ENCODE measurements at places on chromosomes 12 and 14. TPM values are rescaled to one million over a fixed set of nuclear protein-coding genes. Genes with fewer than 3 reads are reported as not detected.

Gene PLXNC1
- total RNA-seq: 5.3 TPM

Gene RTL1
- total RNA-seq: not detected

Gene PROX2
- total RNA-seq: 0.11 TPM

Gene SLC25A29
- 5.8 TPM for total RNA-seq

Gene KRT74
- total RNA-seq: not detected

Gene CCDC177
- total RNA-seq: not detected

Gene PAPLN
- 0.21 TPM for total RNA-seq

Gene ALG10B
- total RNA-seq: 14.2 TPM

Gene PTPN21
- total RNA-seq: 0.12 TPM

- H3K27me3 ChIP-seq: no peaks in the 10 kb centered on the region
- no peaks in the 10 kb centered on the region for H3K36me3 ChIP-seq
- no peak for DNase-seq
These were observed 332.7 kb upstream of the NOVA1 start for GRCh38 chr14:26930576-26930975.

GRCh38 chr14:38285962-38286361 lies 30.1 kb upstream of the CLEC14A start:
- H3K4me3 ChIP-seq: no peak overlapping the region
- peaks cover 2% of the 10 kb centered on the region for H3K27me3 ChIP-seq
- no peak overlapping the region for H3K27ac ChIP-seq
- H3K36me3 ChIP-seq: no peaks in the 10 kb centered on the region
- no peak for DNase-seq

DNA sequence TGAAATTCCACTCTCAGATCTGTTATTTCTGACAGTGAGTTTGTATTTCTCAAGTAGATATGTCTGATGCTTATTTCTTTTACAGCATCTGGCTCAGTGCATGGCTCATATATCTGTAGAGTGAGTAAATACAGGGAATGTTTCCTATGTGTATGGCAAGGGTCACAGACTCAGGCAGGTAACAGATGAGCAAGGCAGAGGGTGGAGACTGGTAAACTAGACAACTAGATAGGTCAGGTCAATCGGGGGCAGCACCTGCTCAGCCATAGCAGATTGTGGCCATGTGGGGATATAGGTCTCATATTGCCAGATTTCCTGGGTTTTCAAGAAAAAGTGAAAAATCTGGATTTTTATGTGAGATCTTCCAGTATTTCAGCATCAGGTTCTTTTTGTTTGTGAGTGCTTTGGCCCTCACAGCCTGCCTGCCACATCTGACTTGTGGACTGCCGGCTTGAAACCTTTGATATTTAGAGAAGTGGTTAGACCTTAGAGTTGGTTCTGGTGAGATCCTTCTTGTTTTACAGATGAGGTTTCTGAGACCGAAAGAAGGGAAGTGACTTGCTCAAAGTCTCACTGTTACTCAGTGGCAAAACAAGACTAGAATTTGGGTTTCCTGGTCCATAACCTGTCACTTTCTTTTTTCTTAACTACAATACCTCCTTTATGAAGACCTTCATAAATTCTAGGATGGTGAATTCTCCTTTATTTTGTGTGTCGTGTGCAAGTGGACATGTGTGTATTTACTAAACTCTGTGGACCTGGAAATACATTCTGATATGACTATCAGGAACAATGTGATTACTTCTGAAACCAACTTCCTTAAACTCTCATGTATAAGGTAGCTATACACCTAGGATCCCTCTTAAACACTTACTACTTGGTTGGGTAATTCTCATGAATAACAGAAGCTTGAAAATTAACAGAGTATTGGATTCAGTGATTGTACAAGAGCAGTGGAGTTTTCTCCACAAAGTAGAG lies 34.4 kb downstream of the PROX2 start:
- peaks cover 35% of the 10 kb centered on the region for H3K36me3 ChIP-seq
- DNase-seq: peak; percentile 49
- H3K4me1 ChIP-seq: peaks cover 59% of the 10 kb centered on the region
- peak overlapping the region; percentile 24 for H3K4me3 ChIP-seq
- no peaks in the 10 kb centered on the region for H3K27me3 ChIP-seq

DNA sequence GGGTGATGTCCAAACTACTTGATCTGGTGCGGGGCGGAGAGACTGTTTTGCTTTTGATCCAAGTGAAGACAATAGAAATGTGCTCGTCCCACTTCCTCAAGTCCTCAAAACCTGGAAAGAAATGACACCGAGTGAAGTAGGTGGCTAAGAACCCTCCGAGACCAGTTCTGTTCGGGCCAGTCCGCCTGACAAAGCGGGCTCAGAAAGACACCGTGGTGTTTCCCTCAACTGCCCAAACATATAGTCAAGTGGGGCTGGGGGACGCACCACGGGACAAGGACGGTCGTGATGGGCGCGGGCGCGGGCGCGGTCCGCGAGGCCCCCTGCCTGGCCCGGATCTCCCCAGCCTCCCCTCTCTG lies 1.6 kb downstream of the PHLDA1 start:
- peak overlapping the region; percentile 99 for H3K4me3 ChIP-seq
- peak overlapping the region; percentile 96 for H3K27ac ChIP-seq
- no peaks in the 10 kb centered on the region for H3K27me3 ChIP-seq
- peaks cover 45% of the 10 kb centered on the region for H3K4me1 ChIP-seq
- peak; percentile 44 for DNase-seq

DNA sequence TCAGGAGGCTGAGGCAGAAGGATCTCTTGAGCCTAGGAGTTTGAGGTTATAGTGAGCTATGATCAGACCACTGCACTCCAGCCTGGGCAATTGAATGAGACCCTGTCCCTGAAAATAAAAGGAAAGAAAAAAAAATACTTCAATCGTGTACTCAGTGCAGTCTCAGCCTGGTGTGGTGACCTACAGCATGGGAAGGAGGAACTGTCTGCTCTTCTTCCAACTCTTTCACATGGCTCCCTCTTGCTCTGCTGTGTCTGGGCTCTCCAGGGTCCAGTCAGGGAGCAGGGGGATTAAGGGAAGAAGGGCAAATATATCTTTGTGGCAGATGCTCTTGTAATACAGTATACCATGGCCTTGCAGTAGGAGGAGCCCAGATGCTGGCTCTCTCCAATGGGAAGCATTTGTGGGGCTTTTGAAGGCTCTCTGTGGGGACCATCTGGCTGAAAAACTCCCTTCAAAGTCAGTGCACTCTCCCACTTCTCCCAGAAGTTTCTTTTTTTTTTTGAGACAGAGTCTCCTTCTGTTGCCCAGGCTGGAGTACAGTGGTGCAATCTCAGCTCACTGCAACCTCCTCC lies 76.6 kb upstream of the TMPO start:
- no peaks in the 10 kb centered on the region for H3K36me3 ChIP-seq
- peaks cover 45% of the 10 kb centered on the region for H3K27me3 ChIP-seq
- DNase-seq: no peak
- no peak overlapping the region for H3K27ac ChIP-seq
- peaks cover 8% of the 10 kb centered on the region for H3K4me1 ChIP-seq

GRCh38 chr12:47071241-47071852 lies 8.1 kb upstream of the PCED1B start:
- no peak overlapping the region for H3K27ac ChIP-seq
- DNase-seq: peak; percentile 17
- H3K4me1 ChIP-seq: peaks cover 24% of the 10 kb centered on the region
- no peak overlapping the region for H3K4me3 ChIP-seq
- no peaks in the 10 kb centered on the region for H3K27me3 ChIP-seq

GRCh38 chr12:93348575-93349435 lies 28.9 kb upstream of the NUDT4 start:
- no peak overlapping the region for H3K27ac ChIP-seq
- DNase-seq: no peak
- no peaks in the 10 kb centered on the region for H3K36me3 ChIP-seq
- H3K4me1 ChIP-seq: no peaks in the 10 kb centered on the region

DNA sequence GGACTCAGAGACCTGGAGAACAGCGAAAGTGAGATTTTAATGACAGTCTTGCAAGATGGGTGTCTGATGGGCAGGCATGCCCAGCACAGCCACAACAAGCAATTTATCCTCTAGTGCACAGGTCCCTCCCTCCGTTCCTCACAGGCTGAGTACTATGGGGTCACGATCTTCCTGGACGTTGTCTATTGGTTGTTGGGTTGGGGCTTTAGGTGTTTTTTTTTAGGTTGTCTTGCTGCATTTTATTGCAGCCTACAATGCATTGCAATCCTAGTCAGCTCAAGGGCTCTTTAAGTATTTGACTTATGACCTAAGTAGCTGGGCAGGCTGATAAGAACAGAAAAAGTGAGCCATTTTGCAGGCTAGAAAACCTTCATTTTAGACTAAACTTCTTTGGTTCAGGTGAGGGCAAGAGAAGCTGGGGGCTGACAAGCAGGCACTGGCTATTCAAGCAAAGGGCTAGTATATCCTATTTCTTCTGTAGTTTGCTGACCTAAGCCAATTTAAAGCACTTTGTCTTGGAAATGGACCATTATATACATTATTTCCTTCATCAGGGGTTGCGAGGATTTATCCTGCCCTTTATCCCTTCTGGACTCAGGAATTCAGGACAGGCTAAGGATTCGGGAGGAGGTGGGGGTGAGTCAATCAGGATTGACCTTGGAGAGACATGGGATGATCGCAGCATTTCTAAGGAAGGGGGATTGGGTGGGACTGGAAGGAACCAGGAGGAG lies 6.0 kb downstream of the KRT7 start:
- peaks cover 11% of the 10 kb centered on the region for H3K27me3 ChIP-seq
- H3K36me3 ChIP-seq: no peaks in the 10 kb centered on the region
- H3K4me1 ChIP-seq: peaks cover 9% of the 10 kb centered on the region
- H3K27ac ChIP-seq: no peak overlapping the region

GRCh38 chr12:38543151-38543550 lies 226.6 kb downstream of the ALG10B start:
- no peak overlapping the region for H3K27ac ChIP-seq
- no peak overlapping the region for H3K4me3 ChIP-seq
- no peaks in the 10 kb centered on the region for H3K4me1 ChIP-seq
- H3K27me3 ChIP-seq: no peaks in the 10 kb centered on the region

- no peaks in the 10 kb centered on the region for H3K27me3 ChIP-seq
- H3K27ac ChIP-seq: no peak overlapping the region
- H3K36me3 ChIP-seq: no peaks in the 10 kb centered on the region
These were observed 8.4 kb upstream of the ACVRL1 start for GRCh38 chr12:51898937-51899336.

DNA sequence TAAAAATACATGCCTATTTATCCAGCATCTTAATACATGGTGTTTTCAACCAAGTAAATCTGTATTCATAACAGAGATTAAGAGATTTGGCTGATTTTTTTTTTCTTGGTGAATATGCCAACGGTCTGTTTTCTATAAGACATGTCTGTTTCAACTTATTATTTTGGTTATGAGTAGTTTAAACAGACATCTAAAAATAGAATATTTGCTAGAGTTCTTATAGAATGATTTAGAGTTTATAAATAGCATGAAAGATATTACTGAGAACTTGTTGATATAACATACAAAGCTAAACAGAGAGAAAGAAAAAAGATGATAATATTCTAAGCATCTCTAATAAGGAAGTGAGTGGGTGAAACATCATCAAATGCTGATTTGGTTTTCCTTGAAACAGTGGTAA lies 199.9 kb downstream of the CCDC91 start:
- H3K27ac ChIP-seq: no peak overlapping the region
- H3K36me3 ChIP-seq: peaks cover 45% of the 10 kb centered on the region
- H3K27me3 ChIP-seq: no peaks in the 10 kb centered on the region
- H3K4me1 ChIP-seq: no peaks in the 10 kb centered on the region
- no peak overlapping the region for H3K4me3 ChIP-seq
- DNase-seq: no peak
